ENCODE measurements at places on chromosomes 4 and X.
A peak's percentile ranks its signal among the peaks of the same experiment; 100 is the strongest.

GRCh38 chrX:7153231-7153630 lies 5.3 kb upstream of the PUDP start:
- DNase-seq = no peak

DNA sequence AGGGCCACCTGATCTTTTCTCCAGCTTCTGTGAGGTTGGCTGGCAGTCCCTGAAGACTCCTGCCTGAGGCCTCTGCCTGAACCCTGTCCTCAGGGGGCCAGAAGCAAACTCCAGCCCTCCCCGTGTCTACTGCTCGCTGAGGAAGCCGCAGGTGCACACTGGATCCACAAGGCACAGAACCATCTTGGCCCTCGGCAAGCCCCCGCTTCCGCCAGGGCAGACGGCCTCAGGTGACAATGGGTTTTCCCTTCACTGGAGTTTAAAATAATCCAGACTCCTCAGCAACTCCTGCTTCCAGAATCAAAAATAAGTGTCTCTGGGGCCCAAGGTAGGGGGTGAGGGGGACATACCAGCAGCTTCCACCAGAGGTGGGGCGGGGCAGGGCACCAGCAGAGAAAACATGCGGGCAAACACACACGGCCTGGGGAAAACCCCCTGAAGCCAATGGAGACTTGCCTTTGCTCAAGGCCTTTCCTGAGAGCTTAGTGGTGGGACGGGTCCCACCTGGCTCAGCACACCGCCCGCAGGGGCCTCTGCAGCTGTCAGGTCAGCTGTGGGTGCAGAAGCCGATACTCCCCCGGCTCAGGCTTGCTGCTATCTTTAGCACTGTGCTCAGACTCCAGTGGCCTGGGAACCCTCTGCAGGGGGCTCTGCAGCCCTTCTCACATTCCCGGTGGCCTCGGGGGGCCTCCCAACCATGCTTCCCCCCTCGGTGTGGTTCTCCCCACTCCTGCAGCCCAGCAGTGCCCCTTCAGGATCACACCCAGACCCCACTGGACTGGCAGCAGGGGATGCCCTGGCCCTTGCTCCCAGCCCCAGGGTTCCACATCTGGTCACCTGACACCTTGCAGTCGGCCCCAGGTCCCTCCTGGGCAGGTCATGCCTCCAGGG lies 1.9 kb downstream of the MYL5 start:
- peak; percentile 20 for DNase-seq

DNA sequence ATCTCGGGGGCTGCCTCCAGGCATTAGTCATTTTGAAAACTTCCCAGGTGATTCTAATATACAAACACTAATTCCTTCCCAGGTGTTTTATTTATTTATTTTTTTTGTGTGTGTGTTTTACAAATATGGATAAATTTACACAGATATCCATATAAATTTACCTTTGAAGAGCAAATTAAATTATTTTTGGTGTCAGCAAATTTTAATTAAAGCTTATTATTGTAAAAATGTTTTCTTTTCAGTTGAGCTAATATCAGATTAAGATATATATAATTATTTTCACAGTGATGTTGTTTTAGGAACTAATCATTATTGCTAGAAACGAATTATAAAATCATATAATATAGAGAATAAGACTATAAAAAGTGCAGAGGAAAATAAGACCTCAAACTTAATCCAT lies 62.0 kb upstream of the FREM3 start:
- no peak for DNase-seq

GRCh38 chr4:109435635-109436034 lies 2.0 kb downstream of the SEC24B start:
- no peak for DNase-seq

GRCh38 chr4:154082760-154083535 lies 294.1 kb upstream of the SFRP2 start:
- DNase-seq = peak; percentile 85

GRCh38 chr4:184929476-184929875 lies 88.8 kb upstream of the HELT start:
- no peak for DNase-seq

DNA sequence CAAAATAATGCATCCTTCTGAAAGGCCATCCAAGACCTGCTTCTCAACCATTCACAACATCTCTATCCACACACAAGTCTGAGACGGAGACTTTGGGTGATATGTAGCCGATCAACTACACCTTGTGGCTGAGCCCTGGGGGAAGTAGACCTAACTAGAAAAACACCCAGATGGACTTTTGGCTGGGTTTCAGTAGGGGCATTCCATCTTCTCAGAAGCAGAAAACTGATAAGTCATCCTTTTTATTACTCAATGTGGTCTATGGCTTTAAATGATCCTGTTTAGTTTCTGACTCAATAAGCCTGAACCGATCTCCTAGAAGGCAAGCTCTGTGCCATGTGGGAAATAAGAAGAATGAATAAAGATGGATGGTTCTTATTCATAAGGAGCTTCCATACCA lies 82.5 kb upstream of the AFF2 start:
- DNase-seq = no peak

- DNase-seq = no peak
These were observed 8.3 kb upstream of the VEGFC start for GRCh38 chr4:176800891-176801534.

- DNase-seq = no peak
These were observed 109.2 kb upstream of the FAT1 start for GRCh38 chr4:186832906-186833305.

DNA sequence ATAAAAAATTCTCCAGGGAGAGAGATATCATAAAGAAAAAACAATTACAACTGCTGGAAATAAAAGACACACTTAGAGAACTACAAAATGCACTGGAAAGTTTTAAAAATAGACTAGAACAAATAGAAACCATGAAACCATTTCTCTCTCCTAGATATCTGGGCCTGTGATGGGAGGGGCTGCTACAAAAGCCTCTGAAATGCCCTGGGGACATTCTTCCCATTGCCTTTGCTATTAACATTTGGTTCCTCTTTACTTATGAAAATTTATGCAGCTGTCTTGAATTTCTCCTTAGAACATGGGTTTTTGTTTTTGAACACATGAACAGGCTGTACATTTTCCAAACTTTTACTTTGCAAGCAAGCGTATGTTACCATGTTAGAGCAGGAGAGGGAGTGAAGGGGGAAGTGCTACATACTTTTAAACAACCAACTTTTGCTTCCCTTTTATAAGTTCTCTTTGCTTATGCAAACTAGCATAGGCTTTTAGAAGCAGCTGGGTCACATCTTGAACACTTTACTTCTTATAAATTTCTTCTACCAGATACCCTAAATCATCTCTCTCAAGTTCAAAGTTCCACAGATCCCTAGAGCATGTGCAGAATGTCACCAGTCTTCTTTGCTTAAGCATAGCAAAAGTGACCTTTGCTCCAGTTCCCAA lies 47.9 kb upstream of the PACRGL start:
- DNase-seq = no peak

- no peak for DNase-seq
These were observed 187.7 kb downstream of the UNC5C start for GRCh38 chr4:95360906-95361695.

DNA sequence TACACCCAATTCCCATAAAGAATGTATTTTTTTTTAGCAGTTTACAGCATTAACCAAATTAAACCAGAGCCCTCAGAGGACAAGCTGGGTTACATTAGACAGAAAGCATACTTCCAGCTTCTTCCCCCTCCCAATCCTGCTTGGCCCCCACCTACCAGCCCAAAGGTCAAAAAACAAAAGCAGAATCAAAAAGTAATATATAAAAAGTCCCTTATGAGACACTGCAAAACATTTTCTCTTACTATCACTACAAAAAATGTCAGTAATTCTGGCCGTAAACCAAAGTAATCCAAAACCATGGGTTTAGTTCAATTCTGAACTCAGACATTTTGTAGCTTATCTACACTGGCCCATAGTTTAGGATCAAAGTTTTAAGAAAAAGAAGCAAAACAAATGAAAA lies 38.0 kb downstream of the APBB2 start:
- no peak for DNase-seq

GRCh38 chr4:153785910-153786721 lies 2.8 kb downstream of the SFRP2 start:
- no peak for DNase-seq

DNA sequence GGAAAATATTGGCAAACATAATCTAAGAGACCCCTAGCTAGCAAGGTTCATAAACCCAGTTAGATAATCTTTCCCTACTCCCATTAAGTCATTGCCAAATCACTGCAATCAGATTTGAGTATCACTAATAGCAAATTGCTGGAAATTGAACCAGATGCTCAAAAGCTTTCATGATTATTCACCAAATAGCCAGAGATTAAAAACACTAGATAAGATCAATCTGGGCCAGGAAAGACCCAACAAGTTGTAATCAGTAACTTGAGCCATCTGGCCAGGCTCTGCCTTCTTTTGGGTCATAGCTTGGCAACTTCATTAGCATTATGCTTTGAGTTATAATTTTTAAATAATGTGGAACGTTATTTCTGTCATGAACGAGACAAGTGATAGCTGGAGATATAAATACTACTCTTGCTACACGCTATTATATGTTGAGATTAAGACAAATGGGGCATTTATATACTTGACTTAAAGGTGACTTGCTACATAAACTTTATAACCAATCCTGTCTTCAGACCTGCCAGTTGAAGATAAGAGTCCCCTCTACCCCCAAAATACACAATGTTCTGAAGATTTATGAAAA lies 196.6 kb upstream of the EDNRA start:
- no peak for DNase-seq
